ENCODE measurements at places on chromosomes 3 and 15.
A peak's percentile ranks its signal among the peaks of the same experiment; 100 is the strongest.

DNA sequence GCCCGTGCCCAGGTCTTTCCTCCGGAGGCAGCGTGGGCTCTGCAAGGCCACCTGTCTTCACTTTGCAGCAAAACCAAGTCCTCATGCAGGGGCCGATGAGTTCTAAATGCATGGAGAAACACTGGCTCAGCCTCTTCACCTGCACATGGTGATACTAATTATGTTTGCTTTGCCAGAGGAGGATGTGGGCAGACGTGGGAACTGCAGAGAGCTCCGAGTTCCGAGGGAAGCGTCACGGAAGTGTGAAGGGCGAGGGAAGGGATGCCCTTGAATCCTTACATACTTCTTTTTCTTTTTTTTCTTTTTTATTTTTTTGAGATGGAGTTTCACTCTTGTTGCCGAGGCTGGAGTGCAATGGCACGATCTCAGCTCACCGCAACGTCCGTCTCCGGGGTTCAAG, 74.8 kb downstream of the GABRG3 start:
- DNase-seq, result no peak

DNA sequence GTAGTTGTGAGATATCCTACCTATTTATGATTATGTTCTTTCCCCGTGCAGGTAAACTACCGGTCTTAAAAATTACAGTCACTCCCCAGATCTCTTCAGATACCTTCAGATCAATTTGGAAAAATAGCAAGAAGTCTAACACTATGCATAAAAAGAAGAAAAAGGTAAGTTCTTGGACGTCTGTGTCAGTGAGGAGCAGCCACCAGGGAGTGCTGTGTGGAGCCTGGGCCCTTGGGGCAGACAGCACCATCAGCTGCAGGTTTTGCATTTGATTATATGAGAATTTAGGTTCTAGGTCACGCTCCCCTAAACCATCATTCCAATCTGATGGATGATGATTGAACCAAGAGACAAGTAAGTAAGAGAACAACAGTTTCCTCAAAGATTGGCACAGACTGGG, 8.9 kb upstream of the RNF7 start:
- DNase-seq, result no peak

DNA sequence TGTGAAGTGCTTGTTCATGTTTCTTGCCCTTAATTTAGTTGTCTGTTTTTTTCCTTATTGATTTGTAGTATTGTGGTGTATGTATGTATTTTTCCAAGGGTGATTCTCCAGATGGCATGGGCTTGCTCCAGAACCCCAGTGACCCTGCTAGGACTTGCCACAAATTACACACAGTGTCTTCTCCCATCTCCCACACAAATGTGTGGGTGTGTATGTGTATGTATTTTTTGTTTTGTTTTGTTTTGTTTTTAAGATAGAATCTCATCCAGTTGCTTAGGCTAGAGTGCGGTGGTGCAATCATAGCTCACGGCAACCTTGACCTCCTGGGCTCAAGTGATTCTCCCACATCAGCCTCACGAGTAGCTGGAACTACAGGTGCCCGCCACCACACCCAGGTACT, 36.2 kb upstream of the ARID3B start:
- DNase-seq, result no peak

- DNase-seq, result peak; percentile 98
Observed at GRCh38 chr15:75666823-75667501, 19.2 kb downstream of the SNX33 start.

DNA sequence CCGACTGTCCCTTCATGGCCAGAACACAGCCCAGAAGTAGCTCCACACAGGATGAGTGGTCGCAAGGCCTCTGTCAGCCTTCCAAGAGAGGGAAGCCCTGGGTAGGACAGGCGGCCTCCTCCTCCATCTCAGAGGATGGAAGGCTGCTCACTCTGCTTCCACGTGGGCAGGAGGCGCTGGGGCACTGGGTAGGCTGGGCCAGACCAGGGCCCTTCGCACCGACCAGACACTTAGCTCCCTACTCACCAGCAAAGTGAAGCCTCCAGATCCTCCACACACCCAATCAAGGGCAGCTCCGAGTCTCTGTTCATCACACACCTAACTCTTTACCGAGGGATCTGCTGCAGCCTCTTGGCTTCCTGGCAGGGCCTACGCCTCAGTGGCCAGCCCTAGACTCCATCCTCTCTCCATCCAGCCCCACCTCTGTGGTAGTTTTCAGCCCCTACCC, 24.3 kb upstream of the PLXNA1 start:
- DNase-seq, result no peak

DNA sequence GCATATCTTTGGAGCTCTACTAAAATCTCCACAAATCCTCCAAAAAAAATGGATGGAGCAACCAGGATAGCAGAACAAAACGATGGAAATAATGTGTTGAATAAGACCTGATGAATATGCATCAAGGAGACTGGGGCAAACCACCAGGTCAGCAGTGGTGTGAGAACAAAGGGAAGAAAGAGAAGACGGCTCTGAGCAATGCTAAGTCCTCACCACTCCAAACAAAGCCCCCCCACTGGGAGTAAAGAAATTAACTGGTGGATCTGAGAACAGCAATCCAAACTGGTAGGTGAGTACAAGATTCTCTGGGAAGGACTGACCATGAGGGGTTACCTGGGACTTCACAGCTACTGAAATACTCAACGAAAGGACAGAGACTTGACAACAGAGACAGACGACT, 977.3 kb downstream of the TBL1XR1 start:
- no peak for DNase-seq

DNA sequence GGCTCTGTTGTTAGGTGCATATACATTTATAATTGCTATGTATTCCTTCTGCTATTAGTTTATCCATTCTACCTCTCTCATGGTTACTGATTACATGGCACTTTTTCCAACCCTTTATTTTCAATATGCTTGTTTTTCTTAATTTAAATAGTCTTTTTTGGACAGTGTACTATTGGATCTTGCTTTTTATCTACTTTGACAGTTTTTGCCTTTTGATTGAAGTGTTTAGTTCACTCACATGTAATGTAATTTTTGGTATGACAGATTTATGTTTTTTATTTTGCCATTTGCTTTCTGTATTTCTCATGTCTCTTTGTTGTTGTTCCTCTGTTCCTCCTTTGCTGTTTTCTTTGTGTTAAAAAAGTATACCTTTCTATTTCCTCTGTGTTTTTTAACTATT, 44.5 kb downstream of the TRPC1 start:
- no peak for DNase-seq

DNA sequence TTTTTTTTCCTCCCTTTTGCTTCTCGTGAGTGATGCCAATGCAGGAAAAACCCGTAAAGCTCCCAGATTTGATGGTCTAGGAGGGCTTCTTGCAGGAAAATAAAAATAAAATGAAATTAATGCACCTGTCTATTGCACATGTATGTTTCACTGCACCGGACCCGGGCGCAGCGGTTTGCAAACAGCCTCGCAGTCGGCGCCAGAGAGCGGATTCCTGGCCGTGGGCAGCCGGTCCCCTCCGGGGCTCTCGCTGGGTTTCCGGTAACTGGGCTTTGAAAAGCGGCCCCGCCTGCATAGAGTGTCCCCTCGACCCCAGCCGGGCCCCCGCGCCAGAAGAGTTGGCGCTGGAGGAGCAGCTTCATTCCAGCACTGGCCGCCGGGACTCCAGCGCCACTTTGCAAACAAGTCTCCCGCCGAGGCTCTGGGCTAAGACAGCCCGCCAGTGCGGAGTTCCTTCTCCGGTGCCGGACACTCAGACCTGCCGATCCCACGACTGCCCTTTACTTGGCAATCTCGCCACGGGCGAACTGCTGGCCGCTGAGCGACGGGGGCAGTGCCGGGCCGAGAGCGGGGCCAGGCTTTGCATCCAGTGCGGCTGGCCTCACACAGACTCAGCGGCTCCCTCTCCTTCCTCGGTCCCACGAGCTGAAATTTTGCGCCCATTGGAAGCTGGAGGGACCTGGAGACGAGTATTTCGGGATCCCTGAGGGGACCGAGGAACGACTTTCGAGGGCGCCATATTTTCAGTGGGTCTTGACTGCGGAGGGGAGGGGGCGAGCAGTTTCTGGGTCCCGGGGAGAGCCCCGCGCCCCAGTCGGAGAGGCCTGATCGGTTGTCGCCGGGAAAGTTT, 225.9 kb upstream of the C2CD4B start:
- DNase-seq, result no peak

DNA sequence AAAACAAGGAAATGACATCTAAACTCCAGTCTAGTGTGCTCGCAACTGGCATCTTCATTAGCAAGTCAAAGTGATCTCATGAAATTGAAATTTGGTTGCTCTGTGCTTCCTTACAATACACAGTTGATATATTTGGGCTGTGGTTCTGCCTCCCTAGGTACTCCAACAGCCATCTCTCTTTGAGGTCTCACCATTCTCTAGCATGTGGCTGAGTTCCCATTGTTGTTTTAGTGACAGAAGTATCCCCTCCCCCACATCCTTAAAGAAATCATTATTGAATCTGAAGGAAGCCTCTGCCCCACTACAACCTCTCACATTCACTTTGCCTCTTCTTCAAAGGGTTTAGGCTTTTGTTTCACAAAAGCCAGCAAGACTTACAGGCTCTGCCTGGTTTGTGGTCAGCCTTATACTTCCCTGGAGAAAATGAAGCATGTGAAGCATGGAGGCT, 516.5 kb downstream of the NLGN1 start:
- DNase-seq, result no peak

- DNase-seq, result no peak
Observed at GRCh38 chr3:169744366-169745054, 20.4 kb downstream of the TERC start.

DNA sequence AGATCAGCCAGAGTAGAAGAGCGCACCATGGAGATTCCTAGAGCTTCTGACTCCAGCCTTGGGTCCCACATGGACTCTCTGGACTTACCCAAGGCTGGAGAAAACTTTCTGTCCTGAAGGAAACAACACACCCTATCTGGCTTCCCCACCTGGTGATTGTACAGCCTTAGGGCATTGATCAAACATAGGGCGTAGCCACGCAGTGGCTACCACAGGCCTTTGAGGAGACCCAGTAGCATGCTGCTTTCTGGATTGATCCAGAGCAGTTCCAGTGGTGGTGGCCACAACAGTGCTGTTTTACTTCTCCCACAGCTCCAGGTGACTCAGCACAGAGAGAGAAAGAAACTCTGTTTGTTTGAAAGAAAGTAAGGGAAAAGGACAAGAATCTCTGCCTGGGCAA, 23.5 kb downstream of the PYDC2 start:
- DNase-seq, result no peak

GRCh38 chr3:66140743-66141372, 79.9 kb upstream of the SLC25A26 start:
- DNase-seq, result no peak

DNA sequence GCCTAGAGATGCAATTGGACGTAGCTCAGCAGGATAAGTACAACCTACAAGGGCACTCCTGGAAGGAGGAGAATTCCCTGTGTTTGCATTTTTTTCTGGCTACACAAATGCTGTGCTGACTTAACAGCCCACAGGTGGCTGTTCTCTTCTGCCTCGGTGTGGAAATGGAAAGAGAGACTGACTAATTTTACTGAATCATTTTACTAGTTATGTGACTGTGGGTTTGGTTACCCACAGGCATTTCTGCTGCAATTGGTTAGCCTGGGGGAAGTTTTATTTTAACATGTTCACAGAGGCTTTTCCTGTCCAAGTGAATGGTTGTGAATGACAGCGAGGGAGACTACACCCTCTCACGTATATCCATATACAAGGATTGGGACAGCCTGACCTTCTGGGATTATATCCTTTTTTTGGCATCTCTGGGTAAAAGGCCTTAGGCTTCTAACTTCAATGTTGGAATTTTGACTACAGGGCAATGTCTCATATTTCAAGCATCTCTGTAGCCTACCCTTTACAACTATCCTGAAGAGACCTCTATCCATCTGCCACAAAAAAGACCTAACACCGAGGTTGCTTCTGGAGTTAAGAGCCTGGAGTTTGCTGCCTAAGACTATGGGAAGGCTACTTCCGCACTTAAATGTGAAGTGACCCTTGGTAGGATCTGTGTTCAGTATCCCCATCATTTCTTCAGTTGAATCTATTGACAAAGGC, 67.2 kb upstream of the TP63 start:
- peak; percentile 82 for DNase-seq

DNA sequence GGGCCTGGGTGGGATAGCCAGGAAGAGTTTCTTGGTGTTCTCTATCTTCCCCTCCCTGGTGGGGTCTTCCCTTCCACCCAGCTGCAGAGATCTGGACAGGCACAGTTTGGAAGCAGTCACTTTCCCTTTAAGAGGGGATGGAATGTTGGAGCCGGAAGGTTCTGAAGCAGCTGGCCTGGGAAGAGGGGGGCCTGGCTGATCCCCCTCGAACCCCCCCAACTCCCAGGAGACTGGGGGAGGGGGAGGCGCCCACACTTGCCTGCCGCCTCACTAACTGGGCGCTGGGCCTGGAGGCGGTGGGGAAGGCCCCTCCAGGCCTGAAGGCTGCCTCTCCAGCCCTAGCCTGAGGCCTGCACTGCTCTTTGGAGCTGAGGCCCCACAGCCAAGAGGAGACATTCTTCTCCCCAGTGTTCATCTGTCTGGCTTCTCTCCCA, 1.4 kb downstream of the DVL3 start:
- DNase-seq, result no peak

DNA sequence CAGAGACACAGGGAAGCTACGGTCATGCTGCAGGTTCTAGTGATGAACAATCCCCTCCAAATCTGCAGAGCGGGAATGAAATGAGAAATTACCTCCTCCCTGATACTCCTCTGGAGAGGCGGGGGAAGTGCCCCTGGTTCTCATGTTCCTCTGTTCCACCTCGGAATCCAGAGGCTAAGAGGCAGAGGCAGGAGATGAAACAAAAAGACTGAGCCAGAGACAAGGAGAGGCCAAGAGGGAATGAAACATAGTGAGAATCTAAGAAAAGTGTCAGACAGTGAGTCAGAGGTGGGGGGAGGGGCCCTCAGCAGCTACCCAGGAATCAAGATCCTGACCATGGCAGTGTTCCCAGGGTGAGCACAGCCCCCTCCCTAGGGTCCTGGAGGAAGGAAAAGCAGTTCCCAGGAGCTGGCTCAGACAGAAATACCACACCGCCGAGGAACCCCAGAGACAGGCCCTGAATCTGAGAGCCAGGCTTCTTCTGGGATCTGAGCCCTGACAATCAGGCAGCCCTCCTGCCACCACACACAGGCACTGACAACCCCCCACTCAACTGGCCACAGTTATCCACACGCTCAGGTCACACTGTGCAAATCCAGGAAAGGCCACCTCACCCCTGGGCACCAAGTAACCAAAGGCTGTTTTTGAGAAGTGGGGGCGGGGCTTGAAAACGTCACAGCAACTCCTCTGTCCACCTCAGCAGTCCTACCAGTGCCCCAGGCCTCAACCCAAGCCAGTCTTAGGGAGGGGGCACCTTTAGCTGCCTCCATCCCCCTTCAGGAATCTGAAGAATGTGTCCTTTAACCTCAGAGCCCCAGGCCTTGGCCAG, 2.4 kb downstream of the CSRNP1 start:
- peak; percentile 89 for DNase-seq

DNA sequence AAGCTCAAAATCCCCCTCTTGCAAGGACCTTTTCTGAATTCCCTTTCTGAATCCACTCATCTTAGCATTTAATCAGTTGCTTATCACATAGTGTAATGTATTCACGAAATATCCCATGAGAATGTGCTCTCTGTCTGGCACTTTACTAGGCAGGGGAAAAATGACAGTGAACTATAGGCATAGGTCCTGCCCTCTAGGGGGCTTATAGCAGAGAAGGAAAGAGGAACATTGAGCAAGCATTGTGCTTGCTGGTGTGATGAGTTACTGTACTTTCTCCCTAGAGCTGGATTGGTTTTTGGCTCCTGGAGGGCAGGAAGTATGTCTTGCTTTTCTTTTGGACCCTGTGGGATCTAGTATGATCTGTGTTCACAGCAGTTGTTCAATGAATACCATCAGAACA, 26.5 kb downstream of the DUOX2 start:
- no peak for DNase-seq
